ENCODE measurements at places on chromosomes 3 and 15.

DNA sequence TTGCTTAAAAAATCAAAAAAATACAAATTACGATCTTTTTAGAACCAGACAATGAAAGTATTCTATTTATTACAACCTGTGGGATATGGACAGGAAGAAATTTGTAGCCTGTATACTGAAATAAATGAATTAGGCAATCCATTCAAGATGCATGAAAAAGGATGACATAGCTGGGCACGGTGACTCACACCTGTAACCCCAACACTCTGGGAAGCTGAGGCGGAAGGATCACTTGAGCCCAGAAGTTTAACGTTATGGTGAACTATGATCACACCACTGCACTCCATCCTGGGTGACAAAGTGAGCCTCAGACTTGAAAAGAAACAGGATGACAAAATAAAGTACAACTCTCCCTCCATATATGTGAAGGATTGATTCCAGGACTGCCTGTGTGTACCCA is 74.1 kb downstream of the MSL2 start:
- no peak for DNase-seq

GRCh38 chr3:16382845-16383244 is 117.8 kb downstream of the OXNAD1 start:
- DNase-seq = no peak

DNA sequence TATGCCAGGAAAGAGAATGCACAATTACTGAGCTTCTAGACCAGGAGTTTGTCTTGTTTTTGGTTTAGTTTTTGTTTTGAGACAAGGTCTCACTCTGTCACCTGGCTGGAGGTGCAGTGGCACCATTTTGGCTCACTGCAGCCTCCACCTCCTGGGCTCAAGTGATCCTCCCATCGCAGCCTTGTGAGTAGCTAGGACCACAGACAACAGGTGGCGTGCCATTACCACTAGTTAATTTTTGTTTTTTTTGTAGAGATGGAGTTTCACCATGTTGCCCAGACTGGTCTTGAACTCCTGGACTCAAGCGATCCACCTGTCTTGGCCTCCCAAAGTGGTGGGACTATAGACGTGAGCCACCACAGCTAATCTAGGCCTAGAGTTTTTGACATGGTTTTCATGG is 104.4 kb upstream of the CCDC54 start:
- DNase-seq = no peak

DNA sequence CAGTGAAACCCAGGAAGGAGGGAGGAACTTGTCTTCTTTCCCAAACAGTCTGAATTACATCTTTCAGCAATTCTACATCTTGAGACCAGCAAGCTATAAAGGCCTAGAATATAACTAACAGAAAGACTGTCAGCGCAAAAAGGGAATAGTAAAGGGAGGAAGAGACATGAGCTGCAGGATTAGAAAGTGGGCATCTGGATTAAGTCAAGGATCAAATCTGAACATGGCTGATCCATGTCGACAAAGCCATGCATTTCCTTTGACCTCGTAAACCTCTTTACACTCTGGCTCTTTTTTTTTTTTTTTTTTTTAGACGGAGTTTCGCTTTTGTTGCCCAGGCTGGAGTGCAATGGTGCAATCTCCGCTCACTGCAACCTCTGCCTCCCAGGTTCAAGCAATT is 35.4 kb upstream of the KCNMB3 start:
- DNase-seq = no peak

DNA sequence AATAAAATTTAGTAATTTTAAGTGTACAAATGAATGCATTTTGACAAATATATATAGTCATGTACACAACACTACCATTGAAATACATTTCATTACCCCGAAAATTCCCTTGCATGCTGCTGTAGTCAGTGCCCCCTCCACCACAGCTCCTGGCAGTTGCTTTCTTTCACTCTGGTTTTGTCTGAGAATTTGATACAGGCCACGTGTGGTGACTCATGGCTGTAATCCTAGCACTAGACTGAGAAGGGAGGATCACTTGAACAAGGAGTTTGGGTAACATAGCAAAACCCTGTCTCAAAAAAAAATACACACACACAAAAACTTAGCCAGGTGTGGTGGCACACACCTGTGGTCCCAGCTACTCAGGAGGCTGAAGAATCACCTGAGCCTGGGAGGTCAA is 65.4 kb downstream of the TFRC start:
- DNase-seq = no peak

DNA sequence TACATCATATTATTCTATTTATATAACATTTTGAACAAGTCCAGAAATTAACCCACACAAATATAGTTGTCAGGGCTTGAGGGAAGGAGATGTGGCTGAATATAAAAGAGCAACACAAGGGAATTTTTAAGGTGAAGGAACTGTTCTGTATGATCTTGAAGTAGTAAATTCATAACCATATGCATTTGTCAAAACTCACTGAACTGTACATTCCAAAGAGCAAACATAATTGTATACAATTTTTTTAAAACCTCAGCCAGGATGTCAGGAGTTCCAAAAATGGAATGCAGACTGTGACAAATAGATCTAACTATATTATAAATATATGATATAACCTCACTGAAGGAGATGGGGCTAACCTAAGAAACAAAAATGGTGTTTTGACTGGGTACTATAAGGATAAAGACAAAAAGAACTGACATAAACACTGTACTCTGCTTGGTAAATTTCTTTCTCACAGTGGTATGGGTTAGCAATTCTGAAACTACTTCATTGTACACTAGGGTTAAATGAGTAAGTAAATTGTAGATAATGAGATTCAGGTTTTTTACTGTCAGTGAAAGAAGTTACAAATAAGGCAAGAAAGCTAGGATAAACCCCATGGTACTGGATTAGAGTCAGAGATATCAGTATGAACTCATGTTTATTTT is 14.4 kb downstream of the GOLGB1 start:
- no peak for DNase-seq

DNA sequence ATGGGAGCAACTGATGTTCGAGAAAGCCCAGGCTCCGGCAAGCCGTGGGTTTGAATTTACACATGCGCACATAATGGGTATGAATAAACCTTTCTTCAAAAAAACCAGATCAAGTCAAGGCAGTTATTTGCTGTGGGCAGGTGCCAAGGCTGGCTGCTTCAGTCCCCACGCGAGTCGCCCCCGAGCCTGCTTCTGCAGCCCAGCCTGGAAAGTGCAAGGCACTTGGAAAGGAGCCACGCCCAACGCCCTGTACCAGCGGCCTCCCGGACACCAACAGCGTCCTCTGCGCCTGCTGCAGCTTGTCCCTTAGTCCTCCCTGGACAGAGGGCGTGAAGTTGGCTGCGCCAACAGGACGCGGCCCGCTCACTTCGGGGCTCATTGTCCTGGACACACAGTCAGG is 68.9 kb downstream of the KLF15 start:
- no peak for DNase-seq

DNA sequence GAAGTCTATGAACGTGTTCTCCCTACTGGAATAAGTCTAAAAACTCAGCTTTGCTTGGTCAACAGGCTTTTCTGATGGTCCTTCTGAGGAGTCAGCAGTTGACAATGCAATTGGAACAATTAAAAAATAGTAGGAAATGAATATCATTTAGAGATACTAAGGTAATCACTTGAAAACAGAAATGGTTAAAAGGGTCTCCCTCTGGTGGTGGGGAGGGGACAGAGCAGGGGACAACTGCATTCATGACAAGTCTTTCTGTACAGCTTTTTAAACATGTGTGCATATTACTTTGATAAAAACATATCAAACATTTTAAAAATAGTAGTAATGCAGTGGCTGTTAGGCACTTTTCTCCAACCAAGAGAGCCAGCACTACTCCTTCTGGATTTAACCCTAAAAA is 119.9 kb upstream of the FHIT start:
- peak; percentile 3 for DNase-seq
